Activated CD4-positive, alpha-beta T cell treated with anti-CD3 and anti-CD28 coated beads, Interleukin-10, Interleukin-2, amounts not matched to agents 100 ng/mL and 50 ng/mL, durations not matched to agents 16 hours and 8 hours (primary cell): ENCODE measurements at places on chromosomes 16 and 17.

DNA sequence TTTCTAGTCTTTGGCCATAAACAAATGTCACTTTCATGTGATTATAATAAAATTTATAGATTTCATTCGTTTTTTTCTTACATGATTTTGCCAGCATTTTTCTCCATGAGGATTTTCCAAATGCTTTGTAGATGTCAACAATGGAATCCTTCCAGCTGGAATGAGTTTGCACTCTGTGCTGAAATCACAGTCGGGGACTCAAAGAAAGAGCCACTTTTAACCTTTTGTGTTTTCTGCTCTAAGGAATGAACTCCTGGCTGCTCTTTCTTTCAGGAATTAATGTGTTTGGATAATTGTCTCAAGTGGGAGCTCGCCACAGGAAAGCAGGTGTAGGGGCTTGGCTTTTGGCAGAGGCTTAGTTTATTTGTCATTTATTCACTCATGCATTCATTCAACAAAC is 372.3 kb upstream of the SALL1 start:
- no peak for DNase-seq

DNA sequence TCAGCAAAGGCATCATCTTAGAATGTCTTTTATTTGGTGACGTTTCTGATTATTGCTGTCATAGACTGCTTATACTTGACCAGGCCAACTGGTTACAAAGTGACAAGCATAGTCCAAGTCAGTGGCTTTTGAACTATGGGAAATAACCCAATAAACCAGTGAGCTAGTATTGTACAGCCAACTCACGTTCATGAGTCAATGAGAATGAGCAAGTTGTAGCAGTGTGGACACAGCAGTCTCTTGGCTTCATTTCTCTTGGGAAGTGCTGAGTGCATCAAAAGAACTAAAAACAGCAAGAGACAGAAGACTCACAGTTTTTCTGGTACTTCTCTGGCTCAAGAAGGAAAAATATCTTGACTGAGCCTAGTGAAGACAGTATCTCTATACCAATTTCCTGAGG is 36.9 kb upstream of the CRISPLD2 start:
- no peak for DNase-seq

- no peak for DNase-seq
Measured at GRCh38 chr17:34178092-34178491, 77.0 kb upstream of the CCL2 start.

DNA sequence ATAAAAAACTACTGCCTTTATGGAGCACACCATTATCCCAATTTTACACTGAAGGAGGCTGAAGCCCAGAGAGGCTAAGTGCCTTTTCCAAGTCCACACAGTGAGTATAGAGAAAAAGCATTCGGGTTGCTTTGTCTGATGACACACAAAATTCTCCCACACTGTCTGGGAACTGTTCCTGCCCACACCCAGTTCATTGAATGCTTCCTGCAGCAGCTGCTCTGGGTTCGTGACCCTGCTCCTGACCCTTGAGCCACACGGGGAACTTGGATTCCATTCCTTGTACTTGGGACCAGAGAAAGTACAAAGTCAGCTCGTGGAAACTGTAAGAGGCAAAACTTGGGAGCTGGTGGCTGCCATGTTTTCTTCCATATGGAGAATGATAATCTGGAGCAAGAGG is 57.9 kb downstream of the AKAP1 start:
- DNase-seq: no peak

DNA sequence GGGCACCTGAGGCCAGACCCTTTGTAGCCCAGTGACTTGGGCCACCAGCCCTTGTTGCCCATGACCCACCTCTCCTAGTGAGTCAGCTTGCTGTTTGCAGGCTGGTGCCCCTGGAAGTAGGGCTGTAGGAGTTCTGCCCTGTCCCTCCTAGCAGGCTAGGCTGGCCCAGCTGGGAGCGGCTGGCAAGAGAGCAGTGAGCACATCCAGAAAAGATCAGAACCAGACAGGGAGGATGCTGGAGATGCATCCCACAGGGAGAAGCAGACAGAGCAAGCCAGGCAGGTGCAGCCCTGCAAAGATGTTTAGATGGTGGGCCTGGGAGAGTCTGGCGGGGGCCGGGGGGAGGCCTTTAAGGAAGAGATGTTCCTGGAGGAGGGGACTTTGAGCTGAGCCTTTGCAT is 2.4 kb downstream of the SLC5A10 start:
- DNase-seq: no peak

- peak; percentile 95 for DNase-seq
Measured at GRCh38 chr17:78130437-78131101, at the start of gene TMC8. TMC8 (plus strand) TSS chr17:78130771; CDS start chr17:78131589, 818 bp downstream.

DNA sequence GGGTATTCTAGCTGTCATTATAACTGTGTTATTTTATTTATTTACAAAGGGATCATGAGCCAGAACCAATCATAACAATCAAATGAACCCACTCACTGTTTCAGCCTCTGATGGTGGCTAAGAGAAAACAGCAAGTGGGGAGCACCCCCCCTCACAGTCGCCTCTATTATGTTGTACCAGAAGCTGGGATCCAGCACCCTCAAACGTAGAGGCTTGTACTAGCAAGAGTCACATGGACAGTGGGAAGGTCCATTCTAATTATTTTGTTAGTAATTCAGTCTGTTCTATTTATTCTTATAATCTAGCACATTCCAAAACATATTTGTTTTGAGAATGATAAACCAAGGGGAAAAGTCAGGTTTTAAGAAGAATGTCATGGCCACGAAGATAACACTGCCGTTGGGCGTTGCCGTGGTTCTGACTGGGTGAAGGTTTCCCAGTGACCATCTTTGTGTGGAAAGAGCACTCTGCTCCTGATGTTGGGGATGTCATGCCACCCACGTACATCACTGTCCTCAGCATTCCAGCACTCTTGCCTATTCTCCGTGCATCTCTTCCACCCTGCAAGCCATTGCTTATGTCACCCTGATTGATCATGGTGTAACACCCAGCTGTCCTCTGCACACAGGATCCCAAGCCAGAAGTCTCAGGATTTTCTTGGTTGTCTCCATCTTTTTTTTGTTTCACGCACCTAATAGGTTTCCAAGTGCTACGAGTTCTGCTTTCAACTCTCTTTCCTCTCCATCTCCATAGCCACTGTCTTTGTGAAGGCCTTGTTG is 205.8 kb downstream of the PRKCA start:
- no peak for DNase-seq
